Activated CD4-positive, alpha-beta T cell treated with anti-CD3 and anti-CD28 coated beads for 24 hours (primary cell): ENCODE measurements at places on chromosomes 12 and 14.

GRCh38 chr12:88625356-88625755 lies 45.1 kb upstream of the KITLG start:
- DNase-seq: no peak

DNA sequence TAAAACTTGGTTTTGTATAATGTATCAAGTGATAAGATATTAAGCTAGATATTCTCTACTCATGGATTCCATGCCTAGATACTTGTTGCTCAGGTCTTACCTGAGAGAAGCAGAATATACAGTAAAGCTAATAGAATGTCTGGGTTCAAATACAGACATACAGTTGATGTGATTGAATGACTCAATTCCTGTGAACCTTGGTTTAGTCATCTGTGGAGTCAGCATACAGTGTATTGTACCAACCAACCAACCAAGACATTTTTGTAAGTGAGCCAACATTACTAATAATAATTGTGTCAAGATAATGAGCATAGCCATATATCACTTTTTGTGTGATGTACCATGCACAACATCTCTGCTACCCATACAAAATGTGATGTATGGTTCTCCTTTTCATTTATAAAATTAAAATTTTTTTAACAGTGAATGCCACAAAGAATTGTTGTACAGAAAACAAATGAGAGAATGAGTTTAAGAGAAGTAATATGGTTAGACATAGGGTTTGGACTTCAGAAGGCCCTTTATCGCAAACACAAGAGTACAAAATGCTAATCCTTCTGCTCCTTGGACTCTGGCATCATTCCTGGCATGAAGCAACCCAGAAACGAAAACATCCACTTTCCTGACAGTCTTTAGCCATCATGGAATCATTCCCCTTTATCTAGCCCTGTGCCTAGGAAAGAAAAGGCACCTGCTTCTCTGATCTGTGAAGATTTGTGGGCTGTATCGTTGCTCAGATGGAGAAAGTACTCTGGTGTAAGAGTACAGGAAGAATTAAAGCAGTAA lies 977.2 kb upstream of the USP15 start:
- no peak for DNase-seq

GRCh38 chr14:98182393-98183055 lies 1089.5 kb downstream of the BCL11B start:
- peak; percentile 60 for DNase-seq

- no peak for DNase-seq
Observed at GRCh38 chr12:47981496-47982260, 18.3 kb downstream of the TMEM106C start.

GRCh38 chr12:94615260-94616181 lies 34.8 kb downstream of the TMCC3 start:
- DNase-seq: no peak

GRCh38 chr14:69715725-69716477 lies 51.0 kb upstream of the SRSF5 start:
- no peak for DNase-seq

GRCh38 chr12:96404696-96405095 lies 4.5 kb upstream of the CDK17 start:
- no peak for DNase-seq

GRCh38 chr14:24937300-24937699 lies 112.6 kb downstream of the STXBP6 start:
- DNase-seq: no peak

GRCh38 chr14:72751276-72752033 lies 142.4 kb downstream of the DPF3 start:
- DNase-seq: no peak

GRCh38 chr12:111219440-111219839 lies 149.5 kb downstream of the PHETA1 start:
- no peak for DNase-seq
